ENCODE measurements at places on chromosomes 2 and 18.

DNA sequence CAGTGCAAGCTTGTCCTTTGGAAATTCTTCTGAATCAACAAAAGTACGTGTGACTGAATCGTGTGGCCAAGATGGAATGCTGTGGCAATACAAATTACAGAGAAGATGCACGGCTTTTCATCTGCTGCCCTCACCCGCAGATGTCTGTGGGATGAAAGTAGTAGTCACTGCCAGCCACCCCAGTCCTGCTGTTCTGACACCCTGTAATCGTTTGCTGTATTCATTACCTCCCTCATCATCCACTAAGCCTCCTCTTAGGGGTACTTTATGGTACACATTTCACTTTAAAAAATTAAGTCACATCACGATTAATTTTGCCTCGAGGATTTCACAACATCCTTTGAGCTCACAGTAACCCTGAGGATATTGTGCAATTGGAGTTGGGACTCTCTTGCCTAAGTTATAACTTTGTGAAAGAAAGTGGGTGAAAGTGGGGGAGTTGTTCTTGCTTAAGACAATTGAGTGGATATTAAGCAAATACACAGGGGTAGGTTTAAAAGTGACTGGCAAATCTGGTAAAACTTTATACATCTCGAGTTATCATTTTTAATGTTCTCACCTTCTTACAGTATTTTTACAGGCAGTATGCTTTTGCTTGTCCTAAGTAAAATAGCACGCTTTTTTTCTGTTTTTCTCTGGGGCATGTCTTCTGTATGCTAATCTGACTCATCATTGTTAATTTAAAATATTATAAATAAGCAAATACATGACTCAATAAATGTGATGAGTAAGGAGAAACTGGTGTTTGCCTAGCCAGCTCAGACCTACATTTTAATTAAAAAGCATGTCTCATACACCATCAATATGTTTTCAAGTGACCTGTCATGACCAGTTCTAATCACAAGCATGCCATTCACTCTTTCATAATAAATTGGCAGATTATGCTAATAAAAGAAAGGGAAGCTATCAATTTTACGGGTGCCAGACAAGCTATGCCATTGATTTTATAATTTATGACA is 680.9 kb downstream of the IRS1 start:
- DNase-seq, result no peak

- no peak for DNase-seq
Measured at GRCh38 chr2:236026841-236027240, 141.3 kb downstream of the GBX2 start.

DNA sequence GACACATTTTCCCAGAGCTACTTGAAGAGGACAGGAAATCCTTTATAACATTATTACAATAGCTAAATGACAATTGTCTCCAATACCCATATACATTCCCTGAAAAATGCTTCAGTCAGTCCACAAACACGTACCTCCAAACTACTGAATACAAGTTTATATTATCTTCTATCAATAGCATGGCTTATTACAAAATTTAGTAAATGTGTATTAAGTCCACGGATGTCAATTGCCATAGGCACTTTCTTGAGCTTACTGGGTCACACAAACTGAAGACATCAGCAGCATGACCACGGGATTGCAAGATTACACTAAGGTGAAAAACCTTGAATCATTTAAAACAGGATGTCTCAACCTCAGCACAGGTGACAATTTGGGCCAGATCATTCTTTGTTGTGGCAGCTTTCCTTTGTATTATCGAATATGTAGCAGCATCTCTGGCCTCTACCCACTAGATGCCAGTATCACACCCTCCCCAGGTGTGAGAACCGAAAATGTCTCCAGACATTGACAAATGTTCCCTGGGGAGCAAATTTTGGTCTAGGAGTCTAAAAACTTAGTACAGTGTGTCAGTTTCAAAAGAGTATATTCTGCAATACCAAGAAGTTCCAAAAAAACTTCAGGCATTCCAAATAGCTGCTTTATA is 1.4 kb downstream of the MBD2 start:
- no peak for DNase-seq

GRCh38 chr2:237487496-237487895 is 445 bp downstream of the MLPH start:
- no peak for DNase-seq

- DNase-seq, result no peak
Measured at GRCh38 chr2:219448776-219449341, 14.2 kb downstream of the SPEG start.

DNA sequence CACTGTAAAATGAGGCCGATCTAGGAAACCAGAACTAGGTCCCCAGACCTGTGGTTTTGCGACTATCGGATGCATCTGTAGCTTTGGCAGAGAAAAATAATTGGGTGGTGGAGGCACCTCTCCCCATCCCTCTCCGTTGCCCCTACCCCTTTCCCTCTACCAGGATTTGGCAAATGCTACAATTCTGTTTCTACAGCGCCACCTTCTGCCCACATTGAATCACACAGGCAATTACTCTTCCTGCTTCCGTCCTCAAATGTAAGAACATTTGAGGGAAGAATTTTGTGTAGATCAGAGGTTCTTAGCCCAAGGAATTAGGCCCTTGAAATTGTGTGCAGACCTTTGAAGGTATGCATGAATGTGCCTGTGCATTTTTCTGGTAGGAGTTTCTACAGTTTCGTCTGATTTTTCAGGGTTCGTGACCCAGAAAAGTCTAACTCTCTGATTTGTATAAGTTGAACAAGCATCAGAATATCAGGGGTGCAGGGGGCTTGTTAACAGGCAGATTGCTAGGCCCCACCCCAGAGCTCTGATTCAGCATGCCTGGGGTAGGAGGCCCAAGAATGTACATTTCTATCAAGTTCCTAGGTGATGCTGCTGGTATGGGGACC is 11.2 kb downstream of the ATP6V1B1 start:
- DNase-seq, result peak; percentile 15

GRCh38 chr2:81984969-81985637 is 1680.6 kb upstream of the LRRTM1 start:
- DNase-seq, result no peak

DNA sequence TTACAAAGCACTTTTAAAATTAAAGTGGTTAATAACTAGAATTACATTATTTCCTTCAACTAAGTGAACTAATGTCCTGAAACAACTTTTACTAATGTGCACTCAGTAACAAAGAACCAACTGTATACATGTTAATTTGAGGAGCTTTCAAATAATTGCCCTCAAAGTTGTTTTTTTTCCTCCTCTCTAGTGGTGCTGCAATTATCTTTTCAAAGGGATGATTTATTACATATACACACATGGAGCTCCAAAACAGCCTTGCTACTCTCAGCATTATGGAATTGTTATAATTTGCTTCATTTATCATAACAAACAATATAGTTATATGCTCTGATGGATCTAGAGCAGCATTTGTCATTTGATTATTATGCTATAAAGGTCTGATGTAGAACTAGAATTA is 246.3 kb upstream of the RASGRP3 start:
- DNase-seq, result no peak

GRCh38 chr18:58285449-58286130 is 241.6 kb downstream of the NEDD4L start:
- no peak for DNase-seq

- DNase-seq, result no peak
Measured at GRCh38 chr2:174066871-174067270, 101.7 kb upstream of the SP3 start.

- DNase-seq, result no peak
Measured at GRCh38 chr2:168480356-168480755, 24.3 kb downstream of the CERS6 start.

- no peak for DNase-seq
Measured at GRCh38 chr2:6524691-6525474, 340.8 kb downstream of the CMPK2 start.

GRCh38 chr2:212089873-212090272 is 448.7 kb downstream of the ERBB4 start:
- no peak for DNase-seq

DNA sequence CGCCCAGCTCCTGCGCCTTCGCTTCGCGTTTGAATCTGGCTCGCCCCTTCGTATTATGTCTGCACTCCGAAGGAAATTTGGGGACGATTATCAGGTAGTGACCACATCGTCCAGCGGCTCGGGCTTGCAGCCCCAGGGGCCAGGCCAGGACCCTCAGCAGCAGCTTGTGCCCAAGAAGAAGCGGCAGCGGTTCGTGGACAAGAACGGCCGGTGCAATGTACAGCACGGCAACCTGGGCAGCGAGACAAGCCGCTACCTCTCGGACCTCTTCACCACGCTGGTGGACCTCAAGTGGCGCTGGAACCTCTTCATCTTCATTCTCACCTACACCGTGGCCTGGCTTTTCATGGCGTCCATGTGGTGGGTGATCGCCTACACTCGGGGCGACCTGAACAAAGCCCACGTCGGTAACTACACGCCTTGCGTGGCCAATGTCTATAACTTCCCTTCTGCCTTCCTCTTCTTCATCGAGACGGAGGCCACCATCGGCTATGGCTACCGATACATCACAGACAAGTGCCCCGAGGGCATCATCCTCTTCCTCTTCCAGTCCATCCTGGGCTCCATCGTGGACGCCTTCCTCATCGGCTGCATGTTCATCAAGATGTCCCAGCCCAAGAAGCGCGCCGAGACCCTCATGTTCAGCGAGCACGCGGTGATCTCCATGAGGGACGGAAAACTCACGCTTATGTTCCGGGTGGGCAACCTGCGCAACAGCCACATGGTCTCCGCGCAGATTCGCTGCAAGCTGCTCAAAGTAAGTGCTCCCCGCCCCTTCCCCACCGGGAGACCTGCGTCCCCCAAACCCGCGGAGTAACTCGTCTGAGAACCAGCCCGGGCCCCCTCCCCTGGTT is 453 bp downstream of the KCNJ3 start:
- no peak for DNase-seq

GRCh38 chr2:239316562-239317465 is 84.0 kb downstream of the HDAC4 start:
- DNase-seq, result no peak

DNA sequence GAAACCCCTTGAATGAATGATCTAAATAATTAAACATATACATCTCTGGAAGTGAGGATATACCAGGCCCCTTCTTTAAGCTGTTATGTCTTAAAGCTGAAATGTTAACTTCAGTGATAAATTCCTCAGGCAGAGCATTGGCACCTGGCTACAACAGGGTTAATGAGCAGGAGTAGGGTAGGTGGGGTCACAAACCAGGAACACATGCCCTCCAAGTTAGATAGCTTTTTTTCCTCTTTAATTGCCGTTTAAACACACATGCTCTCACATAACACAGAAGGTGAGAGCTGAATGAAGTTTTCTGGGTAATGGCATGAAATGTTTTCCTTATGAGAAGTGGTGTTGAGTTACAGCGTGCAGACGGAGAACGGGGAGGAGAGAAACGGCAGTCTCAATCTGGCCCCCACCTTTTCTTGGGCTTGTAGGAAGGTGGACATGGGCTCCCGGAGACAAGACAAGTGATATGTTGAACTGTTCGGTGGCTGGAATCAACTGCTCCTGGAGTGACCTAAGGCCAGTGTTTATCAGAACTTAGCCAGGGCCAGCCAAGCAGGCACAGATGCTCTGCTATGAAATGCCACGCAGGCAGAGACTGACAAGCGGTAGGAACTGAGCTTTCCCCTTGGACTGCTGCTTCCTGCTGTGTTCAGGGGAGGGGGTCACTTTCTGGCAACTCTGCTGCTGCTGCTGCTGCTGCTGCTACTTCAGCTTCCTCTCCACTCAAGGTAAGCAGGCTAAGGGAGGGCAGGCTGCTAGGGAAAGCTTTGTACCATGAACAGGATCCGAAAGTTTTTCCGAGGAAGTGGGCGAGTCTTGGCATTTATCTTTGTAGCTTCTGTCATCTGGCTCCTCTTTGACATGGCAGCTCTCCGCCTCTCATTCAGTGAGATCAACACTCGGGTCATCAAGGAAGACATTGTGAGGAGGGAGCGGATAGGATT is at the start of gene GALNT5:
GALNT5 (plus strand) TSS at position 394 of the 941 bp plus-strand sequence; CDS start at position 772, 378 bp downstream.
- no peak for DNase-seq

GRCh38 chr18:45951016-45951714 is 16.0 kb downstream of the EPG5 start:
- no peak for DNase-seq

GRCh38 chr2:240111253-240111652 is 24.9 kb downstream of the COPS9 start:
- no peak for DNase-seq

DNA sequence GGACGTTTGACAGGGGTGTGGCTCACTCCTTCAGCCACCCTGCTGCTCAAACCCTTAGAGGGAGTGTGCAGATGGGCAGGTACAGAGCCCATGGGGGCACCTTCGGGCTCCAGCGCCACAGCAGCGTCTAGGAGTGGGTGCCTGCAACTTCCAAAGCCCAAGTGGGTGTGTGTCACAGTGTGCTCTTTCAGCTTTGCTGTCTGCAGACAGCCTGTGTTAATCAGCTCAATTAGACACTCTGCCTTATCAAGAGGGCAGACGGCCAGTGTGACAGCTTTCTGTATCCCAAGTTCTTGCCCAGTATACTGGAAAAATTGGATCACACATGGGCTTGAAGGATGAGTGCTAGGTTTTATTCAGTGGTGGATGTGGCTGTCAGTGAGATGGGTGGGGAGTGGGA is 96.7 kb downstream of the AP1S3 start:
- DNase-seq, result no peak

- DNase-seq, result no peak
Measured at GRCh38 chr2:129763966-129764365, 215.5 kb upstream of the RAB6C start.

DNA sequence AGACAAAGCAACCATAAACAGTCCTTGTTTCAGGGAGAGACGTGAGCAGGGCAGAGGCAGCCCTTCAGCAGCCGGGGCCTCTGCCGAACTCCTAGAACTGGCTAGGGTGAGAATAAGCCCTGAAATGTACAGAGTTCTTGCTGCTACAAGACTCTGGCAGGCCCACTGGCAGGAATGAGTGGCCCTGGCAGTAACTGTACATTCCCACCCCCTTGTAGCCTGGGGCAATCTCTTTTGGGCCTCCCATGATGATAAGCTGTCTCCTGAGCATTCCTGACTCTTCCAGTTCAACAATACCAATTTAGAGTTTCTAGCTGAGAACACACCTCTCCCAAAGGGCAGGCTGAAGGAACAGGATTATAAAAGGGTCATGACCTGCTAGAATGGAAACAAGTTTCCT is 54.3 kb downstream of the HAUS1 start:
- DNase-seq, result no peak
